ENCODE measurements at places on chromosomes 16 and 17.

- H3K4me1 ChIP-seq, result no peaks in the 10 kb centered on the region
- H3K36me3 ChIP-seq, result no peaks in the 10 kb centered on the region
Observed at GRCh38 chr16:20611350-20611902, 35.3 kb upstream of the ACSM2B start.

- H3K4me1 ChIP-seq, result no peaks in the 10 kb centered on the region
- H3K36me3 ChIP-seq, result no peaks in the 10 kb centered on the region
- H3K27ac ChIP-seq, result no peak overlapping the region
- peaks cover 65% of the 10 kb centered on the region for H3K27me3 ChIP-seq
- DNase-seq, result no peak
- no peak overlapping the region for H3K4me3 ChIP-seq
Observed at GRCh38 chr17:14316126-14316832, 15.4 kb downstream of the HS3ST3B1 start.

DNA sequence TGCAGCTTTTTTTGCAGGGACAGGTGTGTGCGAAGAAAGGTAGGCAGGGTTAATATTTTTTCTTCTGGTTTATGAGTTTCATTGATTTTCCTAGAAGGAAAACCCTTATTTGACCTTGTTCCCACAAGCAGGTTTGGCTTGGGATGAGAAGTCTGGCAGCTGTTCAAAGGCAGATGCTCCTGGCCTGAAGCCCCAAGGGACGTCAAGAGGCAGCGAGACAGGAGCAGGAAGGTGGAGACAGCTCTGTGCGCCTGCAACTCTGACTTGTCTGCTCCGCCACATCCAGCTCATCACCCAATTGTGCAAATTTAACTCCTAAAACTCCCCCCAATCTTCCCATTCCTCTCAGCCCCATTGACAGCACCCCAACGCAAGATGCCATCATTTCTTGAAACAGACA is 136.8 kb upstream of the XYLT1 start:
- no peak overlapping the region for H3K4me3 ChIP-seq
- H3K4me1 ChIP-seq, result no peaks in the 10 kb centered on the region
- H3K27ac ChIP-seq, result no peak overlapping the region
- no peaks in the 10 kb centered on the region for H3K36me3 ChIP-seq
- H3K27me3 ChIP-seq, result peaks cover 13% of the 10 kb centered on the region

- DNase-seq, result no peak
- H3K36me3 ChIP-seq, result no peaks in the 10 kb centered on the region
Observed at GRCh38 chr16:29154088-29154487, 169.2 kb downstream of the LAT start.

- H3K27ac ChIP-seq, result no peak overlapping the region
- peaks cover 4% of the 10 kb centered on the region for H3K27me3 ChIP-seq
- H3K36me3 ChIP-seq, result no peaks in the 10 kb centered on the region
- no peak overlapping the region for H3K4me3 ChIP-seq
Observed at GRCh38 chr16:64866021-64866420, 255.8 kb downstream of the CDH11 start.

DNA sequence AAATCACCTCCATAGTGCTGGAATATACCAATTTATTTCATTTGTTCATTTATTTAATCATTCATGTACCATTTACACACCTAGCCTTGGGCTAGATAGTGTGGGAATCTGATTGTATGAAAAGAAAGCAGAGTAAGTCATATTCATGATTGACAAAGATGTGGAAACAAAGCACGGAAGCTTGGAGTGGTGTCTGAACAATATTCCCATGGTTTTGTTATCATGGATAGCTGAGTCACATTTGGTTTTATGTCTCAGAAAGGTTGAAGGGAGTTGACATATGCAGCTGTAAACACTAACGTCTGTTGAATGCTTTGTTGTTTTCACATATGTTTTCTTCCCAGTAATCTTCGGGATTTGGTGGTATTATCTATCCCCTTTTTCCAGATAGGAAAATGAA is 76.6 kb downstream of the MAP2K4 start:
- no peaks in the 10 kb centered on the region for H3K36me3 ChIP-seq
- DNase-seq, result no peak
- no peak overlapping the region for H3K4me3 ChIP-seq
- no peaks in the 10 kb centered on the region for H3K27me3 ChIP-seq

GRCh38 chr17:40076591-40076990 is 13.8 kb downstream of the THRA start:
- no peak for DNase-seq
- H3K36me3 ChIP-seq, result no peaks in the 10 kb centered on the region
- H3K4me1 ChIP-seq, result peaks cover 13% of the 10 kb centered on the region

- DNase-seq, result no peak
- H3K27ac ChIP-seq, result no peak overlapping the region
- 0 out of 2 replicates have a peak, but pooled peaks cover under 1% of the 10 kb centered on the region for H3K27me3 ChIP-seq
- no peak overlapping the region for H3K4me3 ChIP-seq
Observed at GRCh38 chr16:31323959-31324629, 30.9 kb upstream of the ITGAX start.

DNA sequence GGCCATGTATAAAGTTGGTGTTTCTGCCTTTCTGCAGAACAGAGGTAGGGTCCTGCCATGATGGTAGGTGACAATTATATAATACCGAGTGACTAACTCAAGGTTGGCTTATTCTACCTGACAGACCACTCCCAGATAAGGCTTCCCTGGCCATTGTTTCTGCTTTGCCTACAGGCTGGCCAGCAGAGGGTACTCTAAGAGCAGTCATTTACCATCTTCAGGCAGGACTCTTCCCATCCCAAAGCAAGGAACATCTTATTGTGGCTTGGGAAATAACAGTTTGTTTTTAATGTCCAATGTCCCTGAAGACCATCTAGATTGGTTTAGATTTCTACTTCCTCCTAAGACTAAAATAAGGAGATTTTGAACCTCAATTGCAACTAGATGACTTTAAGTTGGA is 74.1 kb downstream of the SNX11 start:
- H3K4me3 ChIP-seq, result no peak overlapping the region
- H3K27me3 ChIP-seq, result no peaks in the 10 kb centered on the region

GRCh38 chr17:80981062-80981902 is 10.4 kb upstream of the CHMP6 start:
- H3K4me1 ChIP-seq, result no peaks in the 10 kb centered on the region
- H3K4me3 ChIP-seq, result no peak overlapping the region
- H3K27me3 ChIP-seq, result no peaks in the 10 kb centered on the region
- no peaks in the 10 kb centered on the region for H3K36me3 ChIP-seq
- no peak overlapping the region for H3K27ac ChIP-seq

Data from PC-9 (cell line).